ENCODE measurements at places on chromosomes 2 and 18.

GRCh38 chr2:78154586-78154985 is 632.4 kb upstream of the LRRTM4 start:
- DNase-seq = no peak

- DNase-seq = no peak
Observed at GRCh38 chr18:7632152-7633098, 65.3 kb downstream of the PTPRM start.

GRCh38 chr18:51545446-51545845 is 348.0 kb upstream of the MEX3C start:
- DNase-seq = no peak

- no peak for DNase-seq
Observed at GRCh38 chr2:111535404-111535803, 348.6 kb downstream of the ANAPC1 start.

DNA sequence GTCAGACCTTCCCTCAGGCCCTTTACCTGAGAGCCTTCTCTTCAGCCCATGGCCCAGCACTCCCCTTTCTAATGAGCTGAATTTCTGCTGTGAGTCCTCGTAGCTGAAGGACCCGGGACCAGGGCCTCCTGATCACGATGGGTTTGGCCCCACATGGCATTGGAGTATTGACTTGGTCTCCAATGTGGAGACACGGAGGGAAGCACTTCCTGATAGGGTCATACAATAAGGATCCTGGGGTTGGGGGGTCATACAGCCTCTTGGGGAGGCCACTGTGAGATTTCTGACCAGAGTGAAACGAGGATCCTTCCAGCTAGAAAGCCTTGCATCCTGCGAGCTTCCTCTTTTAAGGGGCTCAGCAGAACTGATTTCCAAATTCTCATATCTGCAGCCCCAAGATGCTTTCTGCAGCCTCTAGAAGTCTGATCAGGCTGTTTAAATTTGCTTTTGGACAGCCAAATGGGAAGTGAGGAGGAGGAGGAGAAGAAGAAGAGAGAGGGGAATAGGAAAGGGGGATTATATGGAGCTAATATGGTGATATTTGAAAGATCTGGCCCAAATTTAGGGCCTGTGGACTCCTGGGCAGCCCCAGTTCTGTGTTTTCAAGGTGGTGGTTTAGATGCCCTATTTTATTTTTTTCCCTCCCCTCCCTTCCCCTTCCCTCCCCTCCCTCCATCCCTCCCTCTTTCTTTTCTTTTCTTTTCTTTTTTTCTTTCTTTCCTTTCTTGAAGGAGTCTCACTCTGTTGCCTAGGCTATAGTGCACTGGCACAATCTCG is 38.9 kb downstream of the RHOB start:
- no peak for DNase-seq

- DNase-seq = no peak
Observed at GRCh38 chr2:149873936-149874335, 286.4 kb upstream of the MMADHC start.

DNA sequence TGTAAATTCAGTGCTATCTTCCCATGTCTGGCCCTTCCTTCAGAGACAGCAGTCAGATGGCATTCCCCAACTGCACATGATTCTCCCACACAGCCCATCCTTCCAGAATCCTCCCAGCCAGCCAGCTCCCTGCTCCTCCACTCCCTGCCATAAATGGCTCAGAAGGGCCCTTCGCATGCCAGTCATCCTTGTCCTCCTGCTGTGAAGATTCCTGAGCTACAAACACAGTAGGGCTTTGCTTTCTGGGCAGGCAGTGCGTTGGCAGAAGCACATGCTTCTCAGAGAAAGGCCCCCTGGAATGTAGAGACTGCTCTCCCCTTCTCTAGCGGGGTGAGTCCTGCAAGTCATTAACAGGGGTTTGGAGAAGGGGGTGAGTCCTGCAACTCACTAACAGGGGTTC is 71.9 kb downstream of the TEX51 start:
- DNase-seq = no peak

DNA sequence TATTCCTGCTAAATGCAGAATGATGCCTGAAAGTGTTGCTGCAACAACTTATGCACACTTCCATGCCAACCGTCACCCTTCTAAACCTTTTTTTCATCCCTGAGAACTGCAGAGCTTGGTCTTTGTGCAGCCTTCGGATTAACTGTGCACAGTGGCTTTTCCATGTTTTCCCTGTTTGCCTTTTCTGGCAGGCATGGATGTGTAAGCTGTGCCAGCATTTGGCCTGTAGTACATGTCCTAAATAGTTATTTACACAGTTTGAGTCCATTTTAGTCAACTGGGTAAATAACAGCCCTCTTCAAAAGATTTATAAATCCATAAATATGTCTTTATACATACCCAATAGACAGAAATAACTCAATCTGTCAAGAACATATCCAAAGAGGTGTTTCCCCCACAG is 31.5 kb downstream of the MEIS1 start:
- DNase-seq = no peak

Data from stimulated activated CD8-positive, alpha-beta memory T cell treated with anti-CD3 and anti-CD28 coated beads, Interleukin-7, amount 100 ng/mL, for 4 hours (primary cell).